ENCODE measurements at places on chromosomes 5 and 9.

GRCh38 chr5:154967421-154968024 lies 26.6 kb downstream of the MRPL22 start:
- no peak for DNase-seq

DNA sequence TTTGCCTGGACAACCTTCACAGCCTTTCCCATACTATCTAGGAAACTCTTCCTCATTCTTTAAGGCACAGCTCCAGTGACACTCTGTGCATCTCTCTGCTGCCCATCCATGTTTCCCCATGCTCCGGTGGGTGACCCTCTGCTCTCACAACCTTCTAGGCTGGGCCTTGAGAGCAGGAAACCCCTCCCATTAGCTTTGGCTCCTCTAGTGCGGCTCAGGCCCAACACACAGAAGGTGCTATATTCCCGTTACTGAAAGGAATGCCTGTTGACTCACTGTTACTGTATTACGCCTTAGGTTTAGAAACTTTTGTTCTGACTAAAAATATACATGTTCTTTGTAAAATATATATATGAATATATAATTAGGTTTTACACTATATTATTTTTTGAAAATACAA lies 8.1 kb upstream of the CCL28 start:
- DNase-seq, result no peak

GRCh38 chr5:110161162-110161561 lies 471.4 kb downstream of the MAN2A1 start:
- DNase-seq, result no peak

DNA sequence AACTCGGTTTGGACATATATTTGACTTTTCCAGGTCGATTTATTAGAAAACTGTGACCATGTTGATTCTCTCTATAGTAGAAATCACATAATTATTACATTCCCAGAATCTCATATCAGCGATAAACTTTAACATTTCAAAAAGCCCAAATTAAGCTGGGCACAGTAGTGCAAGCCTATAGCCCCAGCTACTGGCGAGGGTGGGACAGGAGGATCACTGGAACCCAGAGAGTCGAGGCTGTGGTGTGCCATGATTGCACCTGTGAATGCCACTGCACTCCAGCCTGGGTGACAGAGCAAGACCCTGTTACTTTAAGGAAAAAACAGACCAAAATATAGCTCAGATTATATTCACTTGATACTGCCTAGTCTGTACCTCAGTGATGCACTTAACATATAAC lies 128.9 kb downstream of the CPLANE1 start:
- DNase-seq, result no peak

DNA sequence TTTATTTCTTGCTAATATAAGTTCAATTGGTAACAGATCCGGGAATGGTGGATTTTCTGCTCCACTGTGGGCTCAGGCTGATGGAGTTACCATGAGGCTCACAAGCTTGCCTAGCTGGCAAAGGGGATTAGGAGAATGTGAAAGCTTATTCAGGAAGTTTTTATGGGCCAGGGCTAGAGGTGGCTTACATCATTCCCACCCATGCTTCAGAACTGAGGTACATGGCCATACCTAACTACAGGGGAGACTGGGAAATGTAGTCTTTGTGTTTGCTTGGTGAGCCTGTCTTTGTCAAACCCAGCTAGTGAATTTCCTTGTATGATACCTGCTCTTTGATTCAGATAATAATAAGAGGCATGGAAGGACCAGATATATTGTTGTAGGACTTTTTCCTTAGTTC lies 105.9 kb upstream of the DHFR start:
- DNase-seq, result no peak

- no peak for DNase-seq
Observed at GRCh38 chr5:116575326-116576052, 866 bp upstream of the SEMA6A start.

DNA sequence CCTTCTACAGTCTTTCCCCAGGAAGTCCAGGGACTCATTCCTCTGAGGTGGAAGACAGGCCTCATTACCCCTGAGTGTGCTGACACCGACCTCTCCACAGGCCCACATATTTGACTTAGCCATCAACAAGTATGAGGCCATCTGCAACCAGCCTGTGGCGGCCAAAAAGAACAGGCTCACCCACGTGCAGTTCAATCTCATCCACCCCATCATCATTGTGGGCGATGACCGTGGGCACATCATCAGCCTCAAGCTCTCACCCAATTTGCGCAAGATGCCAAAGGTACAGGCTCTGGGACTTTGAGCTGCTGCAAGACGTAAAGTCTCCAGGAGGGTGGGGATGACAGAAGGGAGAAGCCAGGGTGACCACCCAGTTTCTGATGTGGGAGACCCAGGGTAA lies 5.6 kb downstream of the ENHO start:
- no peak for DNase-seq

GRCh38 chr9:122215663-122216062 lies 13.1 kb downstream of the LHX6 start:
- no peak for DNase-seq

GRCh38 chr9:129148463-129149204 lies 29.4 kb downstream of the IER5L start:
- DNase-seq, result no peak

DNA sequence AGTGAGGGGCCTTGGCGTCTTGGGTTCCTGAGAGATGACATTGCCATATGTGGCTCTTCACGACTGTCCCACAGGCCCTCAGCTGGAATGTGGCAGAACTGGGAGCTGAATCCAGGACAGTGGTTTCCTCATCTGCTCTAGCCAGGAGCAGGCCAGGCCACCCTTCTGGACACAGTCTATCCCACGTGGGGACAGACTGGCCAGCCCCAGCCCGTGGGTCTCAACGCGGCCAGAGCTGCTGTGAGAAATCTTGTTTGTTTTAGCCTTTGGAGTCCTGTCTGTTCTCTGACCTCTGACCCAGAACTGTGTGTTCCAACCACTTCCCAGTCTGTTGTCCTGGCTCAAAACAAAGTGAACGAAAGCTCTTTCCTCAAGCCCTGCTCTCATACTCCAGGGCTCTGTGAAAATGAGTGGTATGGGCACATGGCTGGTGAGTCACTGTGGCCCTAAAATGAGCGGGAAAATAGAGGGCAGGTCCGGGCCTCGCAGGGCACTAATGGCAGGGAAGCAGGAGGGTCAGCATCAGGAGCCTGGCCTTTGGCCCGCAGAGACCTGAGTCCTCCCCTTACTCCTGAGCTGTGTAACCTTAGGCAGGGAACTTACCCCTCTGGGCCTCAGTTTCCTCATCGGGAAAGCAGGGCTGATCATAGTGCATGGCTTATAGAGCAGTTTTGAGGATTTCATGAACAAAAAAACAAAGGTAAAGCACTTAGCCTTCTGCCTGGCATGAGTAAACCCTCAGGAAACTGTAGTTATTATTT lies 34.8 kb upstream of the GLRX start:
- DNase-seq, result no peak

GRCh38 chr5:65391591-65391990 lies 90.1 kb downstream of the ADAMTS6 start:
- DNase-seq, result no peak

- no peak for DNase-seq
Observed at GRCh38 chr5:106019261-106019660, 1651.5 kb downstream of the EFNA5 start.

- no peak for DNase-seq
Observed at GRCh38 chr9:99497641-99498040, 275.6 kb downstream of the SEC61B start.

GRCh38 chr9:115794921-115795475 lies 358.6 kb upstream of the PAPPA start:
- DNase-seq, result no peak

DNA sequence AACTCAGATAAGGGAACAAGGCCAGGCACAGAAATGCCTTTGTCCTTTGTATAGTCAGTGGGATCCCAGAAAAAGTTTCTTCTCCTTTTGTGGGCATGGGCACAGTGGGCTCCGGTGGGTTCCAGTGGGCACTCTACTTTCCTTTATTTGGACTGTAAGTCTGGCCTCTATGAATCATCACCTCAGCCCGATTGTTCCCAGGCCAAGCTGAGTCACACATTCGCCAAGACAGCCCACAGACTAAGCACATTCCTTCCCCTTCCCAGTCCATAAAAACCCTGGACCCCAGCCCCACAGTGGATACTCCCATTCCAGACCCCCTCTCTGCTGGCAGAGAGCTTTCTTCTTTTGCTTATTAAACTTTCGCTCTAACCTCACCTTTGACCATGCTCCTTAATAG lies 165.0 kb downstream of the FBXL17 start:
- DNase-seq, result no peak

- no peak for DNase-seq
Observed at GRCh38 chr9:131011274-131012022, 2.5 kb downstream of the LAMC3 start.

DNA sequence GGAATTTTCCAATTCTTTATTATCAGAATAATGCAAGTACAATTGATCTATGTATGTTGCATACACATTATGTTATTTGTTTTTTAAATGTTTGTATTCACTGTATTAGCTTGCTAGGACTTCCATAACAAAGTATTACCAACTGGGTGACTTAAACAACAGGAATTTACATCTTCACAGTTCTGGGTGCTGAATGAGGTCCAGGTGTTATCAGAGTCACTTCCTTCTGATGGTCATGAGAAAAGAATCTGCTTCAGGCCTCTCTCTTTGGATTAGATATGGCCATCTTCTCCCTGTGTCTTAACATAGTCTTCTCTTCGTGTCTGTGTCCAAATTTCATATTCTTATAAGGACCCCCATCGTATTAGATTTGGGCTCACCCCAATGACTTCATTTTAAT lies 229.1 kb upstream of the TRPC7 start:
- DNase-seq, result no peak

DNA sequence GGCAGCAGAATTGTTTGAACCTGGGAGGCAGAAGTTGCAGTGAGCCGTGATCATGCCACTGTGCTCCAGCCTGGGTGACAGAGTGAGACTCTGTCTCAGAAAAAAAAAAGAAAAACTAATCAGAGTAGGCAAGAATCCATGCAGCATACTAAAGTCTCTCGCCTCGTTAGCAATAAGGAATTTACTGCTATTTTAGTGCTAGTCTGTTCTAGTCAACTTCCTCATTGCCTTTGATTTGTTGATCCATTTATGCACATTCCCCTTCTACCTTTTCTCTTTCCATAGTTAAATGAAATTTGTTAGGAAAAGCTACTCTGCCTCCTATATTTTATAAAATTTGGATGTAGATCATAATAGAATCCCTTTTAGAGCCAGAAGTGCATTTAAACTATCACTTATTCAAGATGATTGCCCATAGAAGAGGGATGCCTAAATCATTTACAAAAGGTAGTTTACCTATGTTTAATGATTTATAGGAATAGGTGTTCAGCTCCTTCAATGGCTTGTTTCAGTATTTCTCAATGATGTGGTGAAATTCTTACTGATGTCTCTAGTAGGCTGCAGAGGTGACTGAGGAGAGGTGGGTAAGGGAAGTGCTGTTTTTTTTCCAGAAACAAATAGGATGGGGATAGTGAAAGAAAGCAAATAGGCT lies 1.9 kb downstream of the LRRC19 start:
- DNase-seq, result no peak

GRCh38 chr9:83622433-83622938 lies 457 bp upstream of the IDNK start:
- peak; percentile 53 for DNase-seq
